ENCODE measurements at places on chromosomes 6 and 20.

GRCh38 chr6:135586388-135586787 lies 88.8 kb upstream of the AHI1 start:
- DNase-seq, result no peak

- DNase-seq, result no peak
These were observed 62.0 kb downstream of the DLL1 start for GRCh38 chr6:170228946-170229310.

DNA sequence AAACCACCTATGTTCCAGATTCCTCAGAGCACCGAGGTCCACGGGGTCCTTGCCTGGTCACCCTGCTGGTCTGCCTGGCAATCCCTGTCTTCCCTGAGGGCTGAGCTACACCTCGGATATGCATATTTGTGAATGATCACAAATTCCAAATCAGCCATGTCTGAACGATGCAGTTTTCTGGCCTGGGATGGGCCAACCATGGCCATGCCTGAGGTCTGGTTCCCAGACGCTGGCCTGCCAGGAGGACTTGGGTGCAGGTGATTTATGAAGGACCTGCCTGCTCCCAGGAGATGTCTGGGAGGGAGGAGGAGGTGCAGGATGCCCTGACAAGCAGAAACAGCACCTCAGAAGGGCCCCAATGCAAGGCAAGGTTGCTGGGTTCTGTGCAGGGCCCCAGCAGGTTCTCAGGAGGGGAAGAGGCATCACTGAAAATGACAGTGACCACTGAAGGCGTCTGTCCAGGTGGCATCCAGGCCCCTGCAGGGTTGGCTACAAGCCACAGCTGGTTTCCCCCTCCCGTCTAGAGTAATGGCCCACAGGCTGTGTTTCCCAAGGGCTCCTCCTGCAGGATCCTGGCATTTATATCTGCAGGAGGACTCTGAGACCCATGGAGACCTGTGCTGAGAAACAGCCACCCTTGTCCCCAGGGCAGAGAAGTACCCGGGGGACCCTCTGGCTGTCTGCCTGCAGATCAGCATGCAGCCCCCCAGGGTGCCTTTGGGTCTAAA lies 205.3 kb downstream of the TAF4 start:
- DNase-seq, result no peak

GRCh38 chr6:106027758-106028157 lies 58.4 kb upstream of the PRDM1 start:
- DNase-seq, result no peak

DNA sequence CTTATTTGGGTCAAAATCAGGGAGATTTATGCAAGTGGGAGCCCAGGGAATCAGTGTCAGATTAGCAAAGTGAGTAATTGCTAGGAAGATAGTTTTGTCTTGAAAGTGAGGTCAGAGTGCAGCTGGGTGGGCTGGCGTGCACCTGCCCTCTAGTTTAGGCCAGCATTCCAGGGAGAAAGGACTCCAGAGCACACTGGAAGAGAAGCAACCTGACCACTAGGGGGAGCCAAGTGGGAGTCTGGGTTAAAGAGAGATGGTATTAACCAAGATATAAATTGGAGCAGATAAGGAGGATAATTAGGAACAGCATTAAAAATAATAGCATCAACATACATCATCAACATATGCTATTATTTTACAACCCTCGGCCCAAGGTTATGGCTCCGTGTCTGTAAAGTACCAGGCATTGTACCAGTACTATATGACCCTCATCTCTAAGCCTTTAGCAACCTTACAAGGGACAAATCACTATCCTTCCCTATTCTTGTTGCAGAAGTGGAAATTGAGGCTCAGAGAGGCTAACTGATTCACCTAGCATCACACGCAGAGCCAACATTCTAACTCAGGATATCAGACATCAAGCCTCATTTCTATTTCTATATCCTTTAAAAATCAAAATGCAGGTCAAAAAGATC lies 57.8 kb downstream of the SLC2A10 start:
- DNase-seq, result peak; percentile 8

DNA sequence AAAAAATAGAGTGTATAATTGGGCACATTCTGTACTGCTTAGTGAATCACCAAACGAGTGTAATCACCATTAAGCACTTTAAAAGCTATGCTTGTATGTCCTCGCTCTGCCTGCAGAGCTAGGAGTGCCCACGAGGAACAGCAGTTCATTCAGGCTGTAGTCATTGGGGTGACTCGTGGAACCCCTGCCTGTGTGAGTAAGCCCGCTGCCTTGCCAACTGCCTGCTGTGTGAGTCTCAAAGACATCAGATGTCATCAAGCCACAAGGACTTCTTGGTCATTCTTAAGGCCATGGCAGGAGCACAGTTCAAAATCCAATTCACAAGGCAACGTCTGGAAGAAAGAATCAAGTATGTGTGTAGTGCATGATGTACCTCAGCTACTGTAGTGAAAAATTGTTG lies 60.4 kb downstream of the FOXO3 start:
- no peak for DNase-seq

GRCh38 chr20:23629542-23630391 lies 8.0 kb downstream of the CST3 start:
- no peak for DNase-seq

DNA sequence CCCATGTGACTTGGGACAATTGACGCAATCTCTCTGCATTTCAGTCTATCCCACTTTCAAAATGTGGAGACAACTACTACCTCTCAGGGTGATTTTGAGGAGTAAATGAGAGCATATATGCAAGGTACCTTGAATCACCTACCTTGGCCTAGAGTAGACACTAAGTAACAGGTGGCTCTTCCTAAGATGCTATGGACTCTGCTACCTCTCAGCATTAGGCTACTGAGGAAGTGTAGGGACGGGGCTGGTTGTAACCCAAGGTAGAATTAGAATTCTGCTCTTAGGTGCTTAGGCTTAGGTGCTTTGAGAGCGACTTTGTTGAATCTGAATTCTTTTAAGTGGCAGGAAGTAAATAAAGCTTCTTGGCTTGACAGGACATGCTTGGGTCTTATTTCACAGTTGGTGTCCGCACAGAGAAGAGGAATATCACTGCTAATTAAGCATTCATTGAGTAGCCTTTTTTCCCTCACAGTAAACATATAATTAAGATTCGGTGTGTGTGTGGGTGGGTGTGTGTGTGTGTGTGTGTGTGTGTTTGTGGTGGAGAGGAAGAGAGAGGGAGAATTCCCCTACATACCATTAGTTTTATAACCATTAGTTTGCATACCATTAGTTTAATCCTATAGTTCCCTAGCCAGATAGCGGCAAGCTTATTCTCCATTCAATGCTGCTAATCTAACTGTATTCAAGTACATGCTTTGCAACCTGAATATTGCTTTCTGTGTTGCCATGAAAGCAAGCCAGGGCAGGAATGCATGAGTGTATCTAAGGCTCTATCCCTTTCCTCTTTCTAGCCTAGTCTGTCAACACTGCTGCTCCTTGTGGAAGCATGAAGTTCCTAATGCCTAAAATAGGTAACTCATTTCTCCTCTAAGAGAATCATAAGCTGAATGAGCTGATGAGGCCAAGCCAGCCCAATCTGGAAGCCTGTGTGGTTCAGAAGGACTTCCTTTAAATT lies 112.5 kb downstream of the IPCEF1 start:
- no peak for DNase-seq

GRCh38 chr20:52219441-52219840 lies 27.9 kb upstream of the ZFP64 start:
- no peak for DNase-seq

DNA sequence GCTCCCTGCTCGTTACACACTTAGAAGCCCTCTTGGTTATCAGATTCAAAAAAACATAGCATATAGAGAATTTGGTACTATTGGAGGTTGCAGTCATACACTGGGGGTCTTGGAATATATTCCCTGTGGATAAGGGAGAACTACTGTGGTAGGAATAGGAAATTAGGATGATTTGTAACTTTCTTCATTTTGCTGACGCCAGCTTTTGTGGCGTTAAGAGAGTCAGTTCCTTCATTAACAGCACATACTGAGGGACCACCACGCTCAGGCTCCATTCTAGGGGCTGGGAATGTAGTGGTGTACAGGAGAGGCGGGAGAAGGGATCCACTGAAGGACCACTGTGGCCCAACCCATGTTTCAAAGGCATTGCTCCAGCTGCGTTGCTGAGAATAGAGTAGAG lies 140.3 kb downstream of the MBOAT1 start:
- no peak for DNase-seq

DNA sequence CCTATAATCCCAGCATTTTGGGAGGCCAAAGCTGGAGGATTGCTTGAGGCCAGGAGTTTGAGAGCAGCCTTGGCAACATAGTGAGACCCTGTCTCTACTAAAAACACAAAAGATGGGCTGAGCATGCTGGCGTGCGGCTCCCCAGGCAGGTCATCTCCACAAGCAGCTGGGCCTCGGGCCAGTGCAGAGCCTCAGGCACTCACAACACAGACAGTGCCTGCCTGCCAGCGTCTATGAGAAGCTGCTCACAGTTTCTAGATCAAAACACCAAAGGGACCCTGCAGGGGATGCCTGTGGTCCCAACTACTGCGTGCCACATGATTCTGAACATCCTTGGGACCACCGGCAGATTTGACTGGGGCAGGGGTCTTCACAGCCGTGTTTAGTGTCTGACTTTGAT lies 59.4 kb downstream of the GINS1 start:
- no peak for DNase-seq

- peak; percentile 14 for DNase-seq
These were observed 127.4 kb downstream of the PFDN4 start for GRCh38 chr20:54335299-54335698.

Data from amniotic stem cell (primary cell).